ENCODE measurements at places on chromosomes 5 and 9.

DNA sequence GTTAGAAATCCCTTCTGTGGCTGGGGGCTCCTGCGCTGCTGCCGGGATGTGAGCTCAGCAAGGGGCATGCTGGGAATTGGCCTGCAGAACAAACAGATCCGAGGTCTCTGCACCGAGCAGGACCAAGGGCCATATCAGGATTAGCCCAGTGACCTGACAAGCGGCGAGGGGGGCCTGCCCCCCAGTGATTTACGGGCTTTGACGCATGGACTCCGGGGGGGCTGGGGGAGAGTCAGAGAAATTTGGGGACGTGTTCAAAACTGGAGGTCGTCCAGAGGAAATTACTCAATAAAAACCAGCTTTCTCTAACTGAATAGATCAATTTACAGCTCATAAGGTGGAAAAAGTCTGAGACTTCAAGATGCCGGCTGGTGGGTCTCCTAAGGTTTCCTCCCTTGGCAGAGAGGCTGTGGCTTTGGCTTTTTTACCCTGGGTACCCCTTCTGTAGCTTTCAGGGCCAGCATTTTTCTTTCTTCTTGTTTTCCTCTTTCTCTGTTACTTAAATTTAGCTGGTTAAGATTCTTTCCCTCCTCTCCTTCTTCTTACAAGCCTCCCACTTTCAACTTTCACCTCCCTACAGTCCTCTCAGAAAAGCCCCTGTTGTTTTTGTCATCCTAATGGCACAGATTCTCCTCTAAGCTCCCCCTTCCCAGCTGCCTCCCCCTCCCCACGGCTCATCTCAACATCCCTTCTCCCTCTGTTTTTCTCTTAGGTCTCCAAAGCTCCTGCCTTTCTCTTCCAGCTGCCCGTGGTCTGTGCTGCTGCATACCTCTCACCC lies 551.0 kb downstream of the CCDC171 start:
- DNase-seq, result no peak

DNA sequence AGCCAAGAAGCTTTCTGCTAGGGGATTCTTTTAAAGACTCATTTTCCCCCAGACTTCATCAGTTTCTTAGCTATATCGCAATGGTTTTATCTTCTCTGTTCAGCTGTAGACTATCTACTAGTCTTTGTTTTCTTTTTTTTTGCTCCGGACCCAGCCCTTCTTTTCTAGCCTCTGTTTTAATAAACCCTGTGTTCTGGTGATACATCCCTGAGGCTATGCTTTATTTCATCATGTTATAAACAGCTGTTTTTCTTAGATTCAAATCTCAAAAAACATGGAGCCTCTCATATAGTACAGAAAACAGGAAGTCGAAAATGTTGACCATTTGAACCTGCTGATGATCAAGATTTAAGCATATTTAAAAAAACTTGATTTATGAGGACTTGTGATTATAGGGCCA lies 37.8 kb downstream of the SCGB3A1 start:
- no peak for DNase-seq

DNA sequence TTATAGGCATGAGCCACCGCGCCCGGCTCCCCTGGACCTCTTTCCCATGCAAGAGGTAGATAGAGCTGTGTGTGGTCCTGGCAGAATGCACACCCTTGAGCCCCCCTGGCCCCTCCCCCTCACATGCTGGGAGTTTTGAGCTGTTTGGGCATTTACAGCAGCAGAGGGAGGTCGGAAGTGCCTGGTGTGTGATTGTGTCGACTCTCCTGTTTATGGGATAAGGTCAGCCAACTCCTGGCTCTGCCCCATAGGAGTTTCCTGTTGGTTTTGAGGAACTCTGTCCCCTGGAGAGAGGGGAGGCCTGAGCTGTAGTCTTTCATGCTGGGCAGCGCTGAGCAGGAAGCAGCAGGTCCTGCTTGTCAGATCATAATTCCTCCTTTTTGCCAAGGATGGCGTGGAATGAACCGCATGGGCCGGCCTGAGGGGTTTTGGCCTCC lies 6.0 kb downstream of the LRRC8A start:
- DNase-seq, result no peak

GRCh38 chr9:75878488-75878860 lies 12.0 kb upstream of the PCSK5 start:
- no peak for DNase-seq

DNA sequence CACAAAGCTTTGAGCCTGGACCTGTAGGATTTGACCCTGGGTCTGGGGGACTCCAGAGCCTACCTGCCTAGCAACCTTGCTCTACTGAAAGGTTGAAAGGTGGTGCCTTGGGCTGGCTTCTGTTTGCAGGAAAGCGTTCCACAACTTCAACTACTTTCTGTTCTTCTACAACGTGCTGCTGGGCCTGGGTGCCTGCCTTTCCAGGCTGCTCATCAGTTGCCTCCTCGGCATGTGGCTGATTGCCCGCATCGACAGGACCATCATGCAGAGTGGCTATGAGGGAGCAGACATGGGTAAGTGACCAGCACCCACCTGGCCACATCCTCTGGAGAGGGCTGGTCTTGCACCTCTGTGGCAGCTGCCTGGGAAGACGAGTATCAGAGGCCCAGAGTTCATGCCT lies 13.6 kb upstream of the CCDC180 start:
- no peak for DNase-seq

- no peak for DNase-seq
Measured at GRCh38 chr9:88905506-88905905, 85.8 kb upstream of the S1PR3 start.

DNA sequence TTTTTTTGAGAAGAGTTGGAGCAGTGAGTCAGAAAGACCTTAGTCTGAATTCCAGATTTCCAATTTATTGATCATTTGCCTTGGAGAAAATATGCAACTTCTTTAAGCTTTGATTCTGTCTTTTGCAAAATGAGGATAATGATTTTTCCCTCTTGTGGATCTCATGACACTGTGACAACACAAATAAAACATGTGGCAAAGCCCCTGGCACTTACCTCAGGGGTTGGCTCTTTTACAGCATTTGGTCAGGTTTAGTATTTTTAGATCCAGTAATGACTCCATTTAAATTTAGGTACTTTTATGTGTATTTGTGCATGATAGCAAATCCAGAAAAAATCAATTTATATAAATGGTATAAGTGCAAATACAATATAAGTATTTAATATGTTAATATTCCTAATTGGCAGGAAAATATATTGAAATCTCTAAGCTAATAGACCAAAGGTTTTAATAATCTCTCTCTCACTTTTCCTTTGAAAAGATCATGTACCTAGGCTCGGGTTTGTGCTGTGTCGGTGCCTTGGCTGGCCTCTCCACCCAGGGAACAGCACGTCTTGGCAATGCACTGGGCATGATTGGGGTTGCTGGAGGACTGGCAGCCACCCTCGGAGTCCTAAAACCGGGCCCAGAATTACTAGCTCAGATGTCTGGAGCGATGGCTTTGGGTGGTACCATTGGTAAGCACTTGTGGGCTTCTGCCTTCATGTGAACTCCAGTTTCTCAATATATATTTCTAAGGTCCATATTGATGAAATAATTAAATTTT lies 49.7 kb downstream of the NNT start:
- no peak for DNase-seq

DNA sequence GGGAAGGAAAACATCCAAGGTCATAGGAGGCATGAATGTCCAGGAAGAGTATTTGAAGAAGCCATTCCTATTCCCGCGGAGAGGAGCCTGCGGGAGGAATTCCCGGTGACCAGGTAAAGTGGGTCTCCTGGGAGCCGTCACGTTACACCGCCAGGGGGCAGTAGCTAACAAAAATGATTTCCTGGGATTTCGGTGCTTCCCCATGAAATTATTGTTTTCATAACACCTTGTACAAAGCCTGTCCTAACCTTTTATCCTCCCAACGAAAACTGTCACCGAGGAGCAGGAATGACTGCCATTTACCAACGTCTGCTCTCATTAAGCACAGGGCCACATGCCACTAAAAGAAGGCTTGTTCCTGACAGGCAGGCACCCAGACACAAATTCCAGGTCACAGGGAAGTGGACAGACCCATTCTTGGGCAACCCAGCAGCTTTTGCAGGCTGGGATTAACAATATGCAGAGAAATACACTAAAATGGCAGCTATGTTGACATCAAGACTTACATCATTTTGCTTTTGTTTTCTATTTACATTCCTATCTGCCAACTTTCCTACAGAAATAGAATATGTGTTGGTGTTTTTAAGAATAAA lies 41.2 kb upstream of the CTSL start:
- peak; percentile 44 for DNase-seq

- no peak for DNase-seq
Measured at GRCh38 chr9:123382653-123383511, 26.9 kb downstream of the CRB2 start.

GRCh38 chr9:101582553-101582952 lies 12.2 kb downstream of the PPP3R2 start:
- DNase-seq, result no peak

- no peak for DNase-seq
Measured at GRCh38 chr9:13948037-13948436, 365.9 kb downstream of the NFIB start.

- no peak for DNase-seq
Measured at GRCh38 chr9:120221844-120222243, 358.1 kb downstream of the CDK5RAP2 start.

DNA sequence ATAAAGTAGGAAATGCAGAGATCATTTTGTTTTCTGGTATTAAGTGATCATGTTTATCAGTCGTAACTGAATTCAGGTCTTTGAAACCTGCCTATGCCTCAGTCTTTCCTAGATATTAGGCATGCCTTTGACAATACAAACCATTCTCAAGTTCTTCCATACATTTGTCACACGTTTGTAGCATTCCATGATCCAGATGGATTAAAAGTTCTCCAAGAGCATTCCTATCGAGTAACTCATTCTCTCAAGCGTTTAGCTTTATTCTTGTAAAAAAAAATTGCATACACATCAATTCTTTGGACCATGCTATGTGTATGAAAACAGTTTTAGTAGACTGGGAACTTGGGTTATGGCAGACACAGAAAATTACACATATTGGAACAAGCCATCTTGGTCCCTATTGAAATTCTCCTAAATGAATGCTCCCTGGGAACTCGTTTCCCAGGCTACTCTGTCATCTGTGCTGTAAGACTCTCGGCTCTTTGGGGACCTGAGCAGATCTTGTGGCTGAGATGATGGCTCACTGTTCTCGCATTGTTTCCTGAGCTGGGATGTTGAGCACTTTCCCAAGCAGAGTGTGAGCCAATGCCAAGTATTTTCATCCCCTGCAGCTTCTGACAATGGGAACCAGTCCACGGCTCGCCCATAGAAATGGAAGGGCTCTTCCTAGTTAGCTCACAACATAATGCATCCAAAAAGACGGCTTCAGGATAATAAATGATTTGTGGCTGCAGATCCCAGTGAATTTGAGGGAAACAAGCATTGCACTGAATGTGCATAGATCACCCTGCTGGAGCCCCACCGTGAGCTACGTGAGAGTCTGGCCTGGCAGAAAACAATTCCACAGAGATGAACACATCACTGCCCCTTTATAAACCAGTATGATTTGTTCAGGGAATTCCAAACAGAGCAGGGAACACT lies 230.2 kb downstream of the IRX1 start:
- DNase-seq, result no peak

DNA sequence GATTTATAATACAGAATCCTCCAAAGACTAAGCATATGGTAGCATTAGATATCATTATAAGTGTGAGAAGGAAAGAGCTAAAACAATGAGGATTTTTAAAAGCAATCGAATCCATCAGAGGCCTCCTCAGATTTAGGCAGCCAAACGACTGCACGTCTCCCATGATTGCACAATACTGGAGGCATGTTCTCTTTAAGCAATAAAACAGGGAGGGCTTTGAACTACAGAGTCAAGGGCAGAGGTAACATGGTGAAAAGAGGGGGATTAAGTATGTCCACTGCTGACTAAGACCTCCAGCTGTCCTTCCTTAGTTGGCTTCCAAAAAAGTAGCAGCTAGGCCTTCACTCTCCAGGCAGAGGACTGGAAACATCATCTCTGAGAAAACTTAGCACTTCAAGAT lies 298.7 kb upstream of the RGMB start:
- no peak for DNase-seq

- no peak for DNase-seq
Measured at GRCh38 chr5:60143942-60144549, 250.5 kb upstream of the PDE4D start.

GRCh38 chr5:84016085-84016484 lies 295.4 kb upstream of the HAPLN1 start:
- DNase-seq, result no peak

- DNase-seq, result no peak
Measured at GRCh38 chr9:76176171-76176570, 218.1 kb downstream of the RFK start.

- DNase-seq, result no peak
Measured at GRCh38 chr9:128257086-128257825, 18.6 kb downstream of the GOLGA2 start.

- DNase-seq, result no peak
Measured at GRCh38 chr5:113325054-113325453, 109.7 kb downstream of the TSSK1B start.

DNA sequence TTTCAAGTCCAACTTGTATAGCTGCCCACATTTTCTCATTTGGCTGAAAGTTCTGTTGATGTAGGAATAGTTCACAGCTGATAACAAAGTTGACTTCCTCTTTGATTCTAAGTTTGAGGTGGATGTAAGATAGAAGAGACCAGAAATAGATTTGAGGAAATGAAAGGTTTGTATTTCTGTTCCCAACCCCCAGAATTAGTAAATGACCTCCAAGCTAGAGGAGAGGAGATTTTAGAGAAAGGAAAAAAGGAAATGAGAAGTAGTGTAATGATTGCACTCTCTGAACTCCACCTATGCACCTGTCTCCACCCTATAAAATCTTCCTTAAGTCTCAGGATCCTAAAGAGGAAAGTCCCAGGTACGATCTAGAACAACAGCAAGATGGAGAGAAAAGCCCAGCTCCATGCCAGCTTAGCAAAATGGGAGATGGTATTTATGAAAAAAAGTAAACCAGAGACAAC lies 130.4 kb upstream of the POC5 start:
- no peak for DNase-seq

DNA sequence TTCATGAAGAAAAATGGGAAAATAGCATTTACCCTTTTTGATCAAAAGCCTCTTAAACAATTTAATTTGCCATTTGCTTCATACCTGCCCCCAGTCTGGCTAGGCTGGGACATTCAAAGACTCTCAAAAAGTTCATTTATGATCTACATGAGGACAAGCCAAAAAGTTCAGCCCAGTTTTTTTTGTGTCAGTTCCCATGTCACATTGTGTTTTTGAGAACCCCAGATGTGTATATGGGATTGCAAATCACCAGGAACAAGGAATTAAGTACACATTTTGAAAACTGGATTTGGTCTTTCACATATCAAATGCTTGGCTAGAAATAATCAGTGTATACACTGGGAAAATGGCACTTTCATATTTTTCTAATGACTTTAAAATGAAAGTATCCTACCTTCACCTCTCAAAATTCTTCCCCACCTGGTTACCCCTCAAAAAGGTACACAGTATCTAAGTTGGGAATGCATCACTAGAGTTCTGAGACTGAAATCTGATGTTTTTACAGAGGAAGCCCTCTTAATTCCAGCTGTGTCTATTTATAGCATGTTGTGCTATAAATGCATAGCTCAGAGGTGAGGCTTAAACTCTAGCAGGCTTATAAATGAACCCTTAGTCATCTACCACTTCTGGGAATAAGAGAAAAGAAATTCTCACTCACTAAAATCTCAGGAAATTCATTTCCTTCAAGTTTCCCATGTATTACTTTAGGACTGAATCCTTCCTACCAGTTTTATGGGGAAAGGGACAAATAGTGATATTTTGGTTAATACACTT lies 9.3 kb downstream of the STOM start:
- no peak for DNase-seq

GRCh38 chr5:1119312-1119831 lies 7.5 kb upstream of the SLC12A7 start:
- no peak for DNase-seq

All from progenitor cell of endocrine pancreas (in vitro differentiated cells).